ENCODE measurements at places on chromosomes 2 and 18.
A peak's percentile ranks its signal among the peaks of the same experiment; 100 is the strongest.

DNA sequence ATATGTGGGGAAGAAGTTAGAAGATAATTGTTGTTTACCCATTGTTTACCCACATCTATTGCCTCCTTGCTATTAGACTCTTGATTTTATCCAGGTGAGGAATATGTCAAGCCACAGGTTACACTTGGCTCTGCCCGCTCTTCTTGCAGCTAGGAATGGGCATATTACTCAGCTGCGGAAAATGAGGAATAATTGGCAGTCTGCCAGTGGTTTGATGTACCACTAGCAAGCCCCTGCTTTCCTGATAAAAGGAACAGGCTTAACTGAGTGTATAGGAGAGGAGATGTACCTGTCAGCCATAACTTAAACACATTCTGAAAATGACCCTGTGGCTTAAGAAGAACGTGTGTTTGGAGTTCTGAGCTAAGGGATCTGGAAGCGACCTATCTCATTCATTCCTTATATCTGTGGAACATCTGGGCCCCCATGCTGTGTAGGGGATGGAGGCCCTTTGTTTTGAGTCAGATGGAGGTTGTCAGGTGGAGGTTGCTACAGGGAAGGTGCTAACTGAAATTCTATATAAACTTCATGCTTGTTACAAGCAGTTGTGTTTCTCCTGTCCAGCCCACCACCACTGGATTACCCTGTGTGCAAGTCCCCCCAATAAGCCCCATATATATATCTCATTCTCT is 4.6 kb upstream of the FMNL2 start:
- DNase-seq, result no peak

DNA sequence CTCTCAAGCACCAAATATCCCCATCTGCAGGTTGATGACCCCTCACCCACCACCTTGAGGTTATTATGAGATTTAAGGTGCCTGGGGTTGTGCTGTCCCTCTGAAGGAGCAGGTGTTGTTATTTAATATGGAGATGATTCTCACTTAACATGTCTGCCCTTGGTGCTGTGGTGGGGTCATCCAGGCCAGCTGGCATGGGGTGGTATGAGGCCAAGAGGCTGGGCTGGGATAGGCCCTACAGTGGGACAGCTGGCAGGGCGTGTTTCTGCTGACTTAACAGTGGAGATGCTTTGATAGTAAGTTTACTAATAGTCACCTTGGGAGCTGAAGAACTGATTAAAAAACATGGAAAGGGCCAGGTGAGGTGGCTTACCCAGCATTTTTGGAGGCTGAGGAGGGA is 22.4 kb downstream of the SERPINB12 start:
- DNase-seq, result no peak

DNA sequence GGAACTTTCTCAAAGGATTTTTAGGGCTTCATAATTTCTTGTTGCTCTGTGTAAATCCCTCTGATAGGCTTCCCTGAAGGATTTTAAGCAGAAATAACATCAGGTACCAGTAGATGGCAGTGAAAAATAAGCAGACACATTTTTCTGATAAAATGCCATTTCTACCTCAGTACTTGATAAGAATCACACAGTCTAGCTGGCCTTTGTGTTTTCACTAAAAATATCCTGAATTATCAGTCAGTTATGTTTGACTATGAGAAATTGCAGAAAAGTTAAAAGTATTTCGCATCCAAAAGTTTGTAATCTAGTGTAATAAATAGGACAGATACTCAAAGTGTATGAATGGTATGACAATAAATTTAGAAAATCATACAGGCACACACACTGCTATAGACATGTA is 68.7 kb downstream of the DNAJC10 start:
- DNase-seq, result peak; percentile 26

- peak; percentile 93 for DNase-seq
These were observed 5.2 kb downstream of the TMEM127 start for GRCh38 chr2:96260387-96261260.

- no peak for DNase-seq
These were observed 63.3 kb upstream of the AQP4 start for GRCh38 chr18:26928670-26929313.

DNA sequence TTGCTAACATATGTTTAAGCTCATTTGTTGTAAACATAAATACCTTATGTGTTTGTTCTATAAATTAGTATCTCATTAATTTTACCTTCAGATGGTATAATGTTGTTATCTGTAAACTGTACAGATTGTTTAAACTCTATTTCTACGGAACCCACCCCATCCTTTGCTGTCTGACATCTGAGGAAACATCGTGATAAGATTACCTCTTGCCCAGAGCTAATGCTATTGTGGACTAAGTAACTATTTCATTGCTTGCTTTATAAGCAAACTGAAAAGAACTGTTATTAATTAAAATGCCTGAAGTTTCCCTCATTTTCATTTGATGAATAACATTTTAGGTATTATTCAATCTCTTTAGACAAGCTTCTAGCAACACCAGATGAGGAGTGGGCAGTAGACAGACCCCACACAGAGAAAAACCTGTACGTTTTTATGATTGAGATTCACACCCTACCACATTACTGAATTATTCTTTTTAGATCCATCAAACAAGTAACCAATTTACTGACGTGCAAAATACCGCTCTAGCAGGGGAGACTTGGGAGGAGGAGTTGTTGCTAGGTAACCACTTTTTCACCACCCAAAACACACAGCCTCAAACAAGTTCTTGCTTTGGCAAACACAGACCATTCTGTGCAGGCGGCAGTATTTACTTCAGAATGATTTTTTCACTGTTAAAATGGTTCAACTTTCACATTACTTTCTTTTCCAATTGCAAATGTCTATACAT is 1.9 kb upstream of the SYT4 start:
- DNase-seq, result no peak

GRCh38 chr2:119231975-119232665 is 8.5 kb downstream of the STEAP3 start:
- peak; percentile 56 for DNase-seq

DNA sequence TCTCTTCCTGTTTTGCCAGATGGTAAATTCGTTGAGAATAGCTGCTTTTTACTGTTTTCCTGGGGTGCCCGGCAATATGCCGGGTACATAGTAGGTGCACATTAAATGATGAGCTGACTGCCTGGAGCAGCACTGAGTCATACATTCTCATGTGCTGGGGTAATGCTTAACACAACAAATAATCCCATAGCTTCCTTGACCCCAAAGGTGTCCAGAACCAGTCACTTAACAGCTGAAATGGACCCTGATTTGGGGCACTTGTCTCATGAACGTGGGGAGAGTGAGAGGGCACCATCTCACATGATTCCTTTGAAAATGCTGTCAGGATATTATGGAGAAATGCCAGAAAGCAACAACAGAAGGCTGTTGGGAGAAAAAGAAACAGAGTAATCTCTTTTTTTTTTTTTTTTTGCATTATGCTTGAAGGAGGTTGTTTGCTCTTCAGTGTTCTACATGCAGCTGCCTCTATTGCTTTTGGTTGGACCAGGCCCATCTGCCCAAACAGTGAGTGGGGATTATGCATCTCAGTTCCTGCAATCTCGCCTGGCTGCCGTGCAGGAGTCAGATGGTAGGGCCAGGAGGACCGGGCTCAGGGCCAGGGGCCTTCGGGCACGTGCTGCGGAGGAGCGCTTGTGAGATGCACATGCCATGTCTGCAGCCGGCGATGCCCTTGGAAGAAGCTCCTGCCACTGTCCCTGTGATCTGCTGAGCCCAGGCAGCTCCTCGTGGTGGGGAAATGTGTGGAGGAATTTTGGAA is 162.1 kb downstream of the SH3RF3 start:
- no peak for DNase-seq

Data from AG08395 (cell line).